ENCODE measurements at places on chromosomes 1 and 21. TPM values are rescaled to one million over a fixed set of nuclear protein-coding genes. Genes with fewer than 3 reads are reported as not detected.

DNA sequence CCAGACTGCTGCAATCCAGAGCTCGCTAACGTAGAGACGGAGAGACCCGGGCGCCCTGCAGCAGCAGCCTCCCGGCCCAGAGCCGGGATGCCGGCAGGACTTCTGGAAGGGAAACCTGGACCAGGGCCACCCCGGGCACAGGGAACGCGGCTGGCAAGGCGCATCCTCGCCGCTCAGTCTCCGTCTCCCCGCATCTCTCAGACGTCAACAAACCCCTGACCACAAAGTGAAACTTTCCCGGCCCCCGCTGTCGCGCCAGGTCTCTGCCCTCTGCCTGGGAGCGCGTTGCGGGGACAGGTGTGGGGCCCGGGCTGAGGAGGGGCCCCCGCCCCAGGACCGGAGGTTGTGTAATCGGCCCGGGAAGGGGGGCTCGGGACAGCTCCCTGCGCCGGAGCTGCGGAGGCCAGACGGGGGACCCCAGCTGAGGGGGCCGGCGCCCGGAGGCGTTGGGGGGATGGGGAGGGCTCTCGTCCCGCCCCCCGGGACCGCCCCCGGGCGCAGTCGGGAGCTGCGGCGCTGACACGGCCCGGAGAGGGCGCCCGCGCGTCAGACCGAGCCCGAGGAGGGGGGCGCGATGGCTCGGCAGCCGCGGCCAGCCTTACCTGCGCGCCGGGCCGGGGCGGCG lies 116.6 kb upstream of the HIVEP3 start:
- peak; percentile 80 for DNase-seq

DNA sequence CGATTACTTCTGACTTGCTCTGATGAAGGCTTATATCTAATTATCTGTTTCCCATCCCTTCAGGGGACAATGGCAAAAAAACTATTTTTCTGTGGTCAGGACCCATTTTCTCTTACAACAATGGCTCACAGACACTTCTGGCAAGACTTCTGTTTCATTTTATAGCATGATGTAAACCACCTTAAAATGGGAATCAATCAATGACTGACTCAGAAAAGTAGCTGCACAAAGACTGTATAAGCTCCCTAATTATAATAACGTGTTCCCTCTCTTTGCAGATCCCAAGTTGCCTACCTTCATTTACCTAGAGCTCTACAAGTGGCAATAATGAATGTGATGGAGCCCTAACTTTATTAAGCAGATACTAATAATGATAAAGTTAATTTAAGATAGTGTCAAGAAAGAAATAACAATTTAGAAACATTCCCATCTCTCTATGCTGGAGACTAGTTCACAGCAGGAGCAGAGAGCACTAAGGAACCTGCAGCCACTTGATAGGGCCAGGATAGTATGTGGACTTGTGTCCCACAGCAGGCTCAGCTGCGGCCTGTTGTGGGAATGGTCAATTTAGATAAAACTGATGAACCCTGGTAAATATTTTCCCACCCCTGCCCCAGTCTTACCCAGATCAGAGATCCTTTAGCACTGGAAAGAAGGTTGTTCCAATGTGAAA lies 538 bp downstream of the GBP2 start:
- no peak for DNase-seq

GRCh38 chr21:42038393-42038792 lies 28.2 kb upstream of the ZBTB21 start:
- DNase-seq, result no peak

DNA sequence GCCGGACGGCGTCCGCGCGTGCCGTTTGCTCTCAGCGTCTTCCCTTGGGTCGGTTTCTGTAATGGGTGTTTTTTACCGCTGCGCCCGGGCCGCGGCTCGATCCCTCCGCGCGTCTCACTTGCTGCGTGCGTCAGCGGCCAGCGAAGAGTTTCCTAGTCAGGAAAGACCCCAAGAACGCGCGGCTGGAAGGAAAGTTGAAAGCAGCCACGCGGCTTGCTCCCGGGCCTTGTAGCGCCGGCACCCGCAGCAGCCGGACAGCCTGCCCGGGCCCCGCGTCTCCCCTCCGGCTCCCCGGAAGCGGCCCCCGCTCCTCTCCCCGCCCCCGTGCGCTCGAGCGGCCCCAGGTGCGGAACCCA lies 159.8 kb downstream of the RUNX1 start:
- peak; percentile 64 for DNase-seq

The C8B gene
- not detected for total RNA-seq

The RASAL2 gene
- total RNA-seq, result 0.27 TPM

DNA sequence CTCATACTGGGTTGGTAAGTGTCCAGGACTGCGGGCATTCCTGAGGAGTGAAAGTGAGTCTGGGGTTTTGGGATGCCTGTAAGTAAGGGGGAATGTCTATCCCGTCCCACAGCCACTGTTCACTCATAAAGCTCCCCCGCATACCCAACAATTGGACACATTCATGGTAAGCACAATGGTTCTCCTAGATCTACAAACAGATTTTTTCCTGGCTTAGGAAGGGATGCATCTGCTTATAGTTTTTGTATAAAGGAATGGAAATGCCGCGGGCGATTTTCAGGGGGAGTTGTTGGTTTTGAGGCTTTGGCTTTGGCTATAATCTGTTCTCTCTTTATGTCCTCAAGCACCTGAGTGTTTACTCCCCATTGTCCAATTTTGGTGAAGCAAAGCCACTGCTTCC lies 7.1 kb downstream of the ERVH48-1 start:
- no peak for DNase-seq

DNA sequence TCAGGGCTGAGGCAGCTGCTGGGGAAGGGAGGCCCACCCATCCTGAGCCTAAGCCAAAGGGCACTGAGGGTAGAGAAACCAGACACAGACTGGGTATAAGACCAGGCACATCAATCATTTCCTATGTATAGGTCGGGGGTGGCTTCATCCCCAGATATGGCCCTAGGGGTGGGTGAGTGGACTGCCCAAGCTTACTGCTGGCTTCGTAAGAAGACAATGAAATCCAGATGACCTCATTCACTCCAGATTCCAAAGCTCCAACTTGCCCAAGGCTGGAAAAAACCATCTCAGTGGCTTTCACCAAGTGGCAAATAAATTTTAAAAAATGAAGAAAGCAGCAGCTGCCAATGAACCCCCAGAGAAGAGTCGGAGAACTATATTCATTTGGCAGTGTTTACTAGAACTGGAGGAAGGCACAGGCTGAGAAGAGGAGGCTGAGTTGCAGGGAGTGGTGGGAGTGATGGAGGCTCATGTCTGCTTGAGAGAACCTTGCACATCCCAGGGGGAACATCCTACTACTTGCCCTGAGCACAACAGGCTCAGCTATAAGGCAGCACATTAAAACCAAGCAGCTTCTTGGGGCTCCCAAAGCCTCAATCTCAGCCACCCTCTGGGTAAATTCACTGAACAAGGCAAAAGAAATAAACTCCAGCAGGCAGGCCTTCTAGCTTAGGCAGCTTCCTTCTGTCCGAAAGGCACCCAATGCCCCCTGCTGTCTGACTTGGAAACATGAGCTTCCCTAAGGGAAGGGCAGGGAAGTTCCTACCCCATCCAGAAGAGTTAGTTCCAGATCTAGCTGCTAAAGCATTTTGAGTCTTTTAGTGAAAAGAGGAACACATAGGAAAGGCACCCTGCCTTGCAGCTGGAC lies 14.1 kb downstream of the PEA15 start:
- no peak for DNase-seq

The CSF3R gene
- not detected for total RNA-seq

The CORT gene
- total RNA-seq, result not detected

GRCh38 chr1:189220750-189221149 lies 1256.9 kb downstream of the BRINP3 start:
- no peak for DNase-seq

DNA sequence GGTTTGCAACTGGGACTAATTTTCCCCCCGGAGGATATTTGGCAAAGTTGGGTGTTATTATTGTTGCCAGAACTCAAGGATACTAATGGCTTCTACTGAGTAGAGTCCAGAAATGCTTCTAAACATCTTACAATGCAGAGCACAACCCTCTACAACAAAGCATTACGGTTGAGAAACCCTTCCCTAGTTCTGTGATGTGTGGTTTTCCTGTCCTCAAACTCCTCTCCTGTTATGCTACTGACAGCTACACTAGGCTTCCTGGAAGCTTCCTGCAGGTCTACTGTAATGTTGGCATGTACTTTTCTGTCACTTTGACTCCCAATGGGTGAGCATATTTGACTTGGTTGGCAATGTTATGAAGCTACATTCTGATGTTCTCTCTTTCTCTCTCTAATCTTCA lies 1656.9 kb downstream of the MRPL39 start:
- DNase-seq, result no peak

DNA sequence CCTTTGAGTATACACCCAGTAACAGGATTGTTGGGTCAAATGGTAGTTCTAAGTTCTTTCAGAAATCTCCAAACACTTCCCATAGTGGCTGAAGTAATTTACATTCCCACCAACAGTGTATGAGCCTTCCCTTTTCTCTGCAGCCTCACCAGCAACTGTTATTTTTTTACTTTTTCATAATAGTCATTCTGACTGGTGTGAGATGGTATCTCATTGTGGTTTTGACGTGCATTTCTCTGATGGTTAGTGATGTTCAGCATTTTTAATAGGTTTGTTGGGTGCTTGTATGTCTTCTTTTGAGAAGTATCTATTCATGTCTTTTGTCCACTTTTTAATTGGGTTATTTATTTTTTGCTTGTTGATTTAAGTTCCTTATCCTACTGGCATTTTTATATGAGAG lies 26.4 kb upstream of the LAMC1 start:
- DNase-seq, result no peak

The FCRL1 gene
- 98.3 TPM for total RNA-seq

GRCh38 chr1:207935166-207935583 lies 24.2 kb upstream of the CD34 start:
- peak; percentile 12 for DNase-seq

DNA sequence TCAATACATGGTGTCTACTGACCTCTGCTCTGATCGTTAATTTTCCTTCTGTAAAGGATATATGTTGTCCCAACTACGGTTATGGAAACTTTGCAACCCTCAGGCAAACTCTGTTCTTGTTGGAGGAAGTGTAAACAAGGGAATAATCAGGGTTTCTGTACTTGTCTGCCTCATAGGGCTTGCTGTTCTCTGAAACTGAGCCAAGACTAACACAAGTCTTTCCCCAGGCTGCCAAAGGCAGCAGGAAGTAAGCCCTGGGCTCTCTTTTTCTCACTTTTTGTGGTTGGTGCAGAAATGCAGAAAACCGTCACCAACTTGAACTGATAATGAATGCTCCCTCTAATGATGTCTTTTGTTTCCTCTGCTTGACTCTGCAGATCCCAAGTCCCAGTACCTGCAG lies 7.6 kb downstream of the CYP4X1 start:
- no peak for DNase-seq

The SYT14 gene
- not detected for total RNA-seq

All from OCI-LY7 (cell line).